ENCODE measurements at places on chromosomes 11 and 22. TPM values are rescaled to one million over a fixed set of nuclear protein-coding genes. Genes with fewer than 3 reads are reported as not detected.

The CASP4 gene
- polyA plus RNA-seq = 59.5 TPM

The NFAM1 gene
- polyA plus RNA-seq = 0.06 TPM

The OR56A1 gene
- polyA plus RNA-seq = not detected

The PGA3 gene
- polyA plus RNA-seq = not detected

The ZC3H12C gene
- not detected for polyA plus RNA-seq

The KCNC1 gene
- not detected for polyA plus RNA-seq

The UPK3A gene
- not detected for polyA plus RNA-seq

The KLHDC7B gene
- 10.0 TPM for polyA plus RNA-seq

The GGTLC3 gene
- not detected for polyA plus RNA-seq

The SUSD2 gene
- 0.40 TPM for polyA plus RNA-seq

The FADS2 gene
- polyA plus RNA-seq = 14.2 TPM

The ADAMTS8 gene
- not detected for polyA plus RNA-seq

The TMPRSS5 gene
- not detected for polyA plus RNA-seq

The CNGA4 gene
- polyA plus RNA-seq = not detected

The CALCA gene
- not detected for polyA plus RNA-seq

The OVCH2 gene
- not detected for polyA plus RNA-seq

The ART1 gene
- polyA plus RNA-seq = not detected

The OR4A16 gene
- not detected for polyA plus RNA-seq

The CCDC179 gene
- polyA plus RNA-seq = not detected

The OR8G5 gene
- polyA plus RNA-seq = not detected

The SHANK3 gene
- not detected for polyA plus RNA-seq

The KCNE3 gene
- polyA plus RNA-seq = not detected

The ZNF70 gene
- polyA plus RNA-seq = 0.34 TPM

The KRTAP5-7 gene
- not detected for polyA plus RNA-seq

The ARHGAP8 gene
- polyA plus RNA-seq = not detected

The TNRC6B gene
- polyA plus RNA-seq = 102 TPM

The SH3BP1 gene
- polyA plus RNA-seq = 12.9 TPM

The VWCE gene
- polyA plus RNA-seq = not detected

Data from naive thymus-derived CD4-positive, alpha-beta T cell (primary cell).